ENCODE measurements at places on chromosomes 7 and 10.
A peak's percentile ranks its signal among the peaks of the same experiment; 100 is the strongest.

- DNase-seq = no peak
Observed at GRCh38 chr10:14774797-14775196, at the start of gene FAM107B. Gene FAM107B (minus strand): TSS chr10:14774897. CDS start chr10:14774663, 234 bp downstream.

DNA sequence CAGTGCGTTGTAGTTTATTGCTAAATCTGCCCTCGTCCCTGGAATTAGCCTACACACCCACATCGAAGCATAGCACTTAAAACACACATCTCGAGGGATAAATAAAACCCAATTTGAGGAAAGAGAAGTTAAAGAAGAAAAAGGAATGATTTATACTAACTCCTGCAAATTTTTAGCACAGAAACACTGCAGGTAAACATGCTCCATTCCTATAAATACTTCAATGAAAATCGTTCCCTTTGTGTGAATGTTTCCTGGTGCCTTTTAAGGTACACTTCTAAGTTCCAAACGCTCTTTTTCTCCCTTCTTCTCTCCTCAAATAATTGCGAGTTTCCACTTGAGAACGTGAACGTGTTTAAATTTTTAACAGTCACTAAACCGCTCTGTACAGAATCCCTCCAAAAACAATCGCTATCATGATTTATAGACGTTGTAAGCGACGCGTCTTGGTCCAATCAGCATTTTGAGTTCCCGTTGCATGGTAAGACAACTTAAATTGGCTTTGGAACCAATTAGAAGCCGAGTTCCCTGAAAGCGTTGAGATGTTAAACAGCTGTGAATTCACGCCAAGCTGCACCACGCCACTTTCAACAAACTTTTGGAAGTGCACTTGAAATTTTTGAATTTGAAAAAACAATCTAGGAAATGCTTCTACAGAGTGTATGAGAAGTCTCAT lies 12.5 kb upstream of the EBLN1 start:
- DNase-seq = peak; percentile 24

DNA sequence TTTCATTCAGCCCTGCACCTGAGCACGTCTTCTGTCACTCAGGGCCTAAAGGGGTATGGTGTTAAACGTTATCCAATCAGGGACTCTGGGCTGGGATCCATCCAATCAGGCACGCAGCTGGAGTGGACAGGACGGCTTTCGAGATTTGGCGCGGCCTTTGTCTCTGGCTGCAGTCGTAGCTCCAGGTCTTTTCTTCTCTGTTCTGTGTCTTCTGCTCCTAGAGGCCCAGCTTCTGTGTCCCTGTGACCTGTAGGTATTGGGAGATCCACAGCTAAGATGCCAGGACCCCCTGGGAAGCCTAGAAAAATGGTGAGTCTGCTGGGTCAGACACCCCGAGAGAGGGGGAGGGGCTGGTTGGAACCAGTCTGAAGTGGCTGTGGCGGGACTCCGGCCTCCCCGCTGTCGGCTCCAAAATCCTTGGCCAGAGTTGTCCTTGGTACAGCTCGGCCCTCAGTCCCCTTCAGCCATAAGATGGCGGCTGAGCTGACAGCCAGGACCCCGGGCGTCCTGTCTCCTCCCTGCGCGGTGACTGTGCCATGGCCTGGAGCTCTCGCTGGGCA lies 11.7 kb upstream of the ZNF680 start:
- DNase-seq = no peak

DNA sequence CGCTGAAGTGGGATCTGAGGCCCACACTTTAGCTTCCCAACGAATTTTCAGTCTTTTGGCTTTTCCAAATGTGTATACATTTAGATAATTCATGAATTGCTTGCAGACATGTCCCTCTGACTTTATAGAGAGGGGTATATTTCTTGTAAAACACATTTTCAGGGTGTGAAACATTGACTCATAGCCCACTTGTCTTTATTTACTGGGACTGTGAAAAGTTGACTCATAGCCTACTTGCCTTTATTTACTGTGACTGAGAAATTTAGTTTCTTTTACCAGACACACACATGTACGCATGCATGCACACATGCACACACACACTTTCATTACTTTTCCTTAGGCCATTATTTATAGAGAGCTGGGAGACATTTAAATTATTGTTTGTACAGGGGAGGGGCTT lies 79.1 kb downstream of the VTI1A start:
- no peak for DNase-seq

DNA sequence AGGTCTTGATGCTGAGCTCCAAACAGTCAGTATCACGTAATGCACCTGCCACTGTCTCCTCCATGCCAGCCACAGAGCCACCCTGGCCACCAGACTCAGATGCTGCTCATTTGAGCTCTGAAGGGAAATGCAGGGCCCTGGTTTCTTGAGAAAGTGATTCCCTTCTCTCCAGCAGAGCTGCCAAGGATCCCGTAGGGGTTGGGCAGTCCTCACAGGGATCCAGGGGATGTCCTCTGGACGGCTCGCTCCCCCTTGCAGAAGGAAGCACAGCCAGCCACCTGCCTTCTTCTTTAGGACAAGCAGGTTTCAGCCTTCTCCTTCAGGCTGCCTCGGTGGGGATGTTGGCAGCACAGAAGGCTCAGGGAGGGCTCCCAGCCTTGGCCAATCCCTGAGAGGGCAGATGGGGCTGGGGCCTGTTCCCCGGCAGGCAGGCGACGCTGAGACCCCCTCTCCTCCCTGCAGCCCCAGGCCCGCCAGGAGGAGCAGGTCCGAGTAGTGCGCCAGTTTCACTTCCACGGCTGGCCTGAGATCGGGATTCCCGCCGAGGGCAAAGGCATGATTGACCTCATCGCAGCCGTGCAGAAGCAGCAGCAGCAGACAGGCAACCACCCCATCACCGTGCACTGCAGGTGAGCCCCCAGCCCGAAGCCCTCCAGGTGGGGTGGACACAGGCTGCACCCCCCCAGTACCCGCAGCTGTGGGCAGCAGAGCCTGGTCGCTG lies 48.9 kb downstream of the MKI67 start:
- DNase-seq = no peak

DNA sequence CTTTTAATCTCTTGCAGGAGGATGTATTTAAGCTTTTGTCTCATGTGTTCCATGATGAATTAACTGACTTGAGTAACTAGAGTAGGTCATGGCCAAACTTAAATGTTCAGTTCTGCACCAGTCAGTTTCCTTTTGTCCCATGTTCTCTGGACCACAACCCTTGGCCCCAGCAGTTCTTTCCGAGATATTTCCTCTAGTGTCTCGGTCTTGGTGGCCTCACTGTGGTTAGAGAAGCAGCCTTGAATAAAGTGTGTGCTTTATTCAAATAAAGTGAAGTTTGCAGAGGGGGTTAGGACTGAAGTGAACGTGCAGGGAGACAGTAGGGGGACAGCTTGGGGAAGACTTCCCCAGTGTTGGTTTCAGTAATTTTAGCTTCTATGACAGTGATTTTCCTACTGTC lies 9.3 kb downstream of the ZNF212 start:
- no peak for DNase-seq

DNA sequence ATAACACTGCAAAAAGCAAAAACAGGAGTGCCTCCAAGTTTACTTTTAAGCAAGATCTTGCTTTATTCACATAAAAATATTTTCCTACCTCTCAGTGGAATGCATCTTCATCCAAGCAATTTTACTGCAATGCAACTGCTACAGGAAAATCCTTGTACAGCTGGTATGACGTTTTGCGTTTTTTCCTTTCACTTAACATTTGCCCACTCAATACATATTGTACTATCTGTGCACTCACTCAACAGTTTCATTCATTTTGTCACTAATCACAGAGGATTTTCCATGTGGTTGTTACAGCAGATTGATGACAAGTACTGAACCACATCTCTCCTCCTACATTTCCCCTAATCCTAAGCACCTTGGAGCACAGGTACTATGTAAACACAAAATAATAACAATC lies 222.0 kb upstream of the IMMP2L start:
- DNase-seq = no peak

All from NCI-H460 (cell line).